IPS-NIHi11 (cell line): ENCODE measurements at places on chromosomes 6 and 20.

- no peak for DNase-seq
Observed at GRCh38 chr6:56770011-56770520, 127.4 kb upstream of the DST start.

- DNase-seq, result peak; percentile 59
Observed at GRCh38 chr6:30219244-30219643, 6.0 kb upstream of the TRIM26 start.

DNA sequence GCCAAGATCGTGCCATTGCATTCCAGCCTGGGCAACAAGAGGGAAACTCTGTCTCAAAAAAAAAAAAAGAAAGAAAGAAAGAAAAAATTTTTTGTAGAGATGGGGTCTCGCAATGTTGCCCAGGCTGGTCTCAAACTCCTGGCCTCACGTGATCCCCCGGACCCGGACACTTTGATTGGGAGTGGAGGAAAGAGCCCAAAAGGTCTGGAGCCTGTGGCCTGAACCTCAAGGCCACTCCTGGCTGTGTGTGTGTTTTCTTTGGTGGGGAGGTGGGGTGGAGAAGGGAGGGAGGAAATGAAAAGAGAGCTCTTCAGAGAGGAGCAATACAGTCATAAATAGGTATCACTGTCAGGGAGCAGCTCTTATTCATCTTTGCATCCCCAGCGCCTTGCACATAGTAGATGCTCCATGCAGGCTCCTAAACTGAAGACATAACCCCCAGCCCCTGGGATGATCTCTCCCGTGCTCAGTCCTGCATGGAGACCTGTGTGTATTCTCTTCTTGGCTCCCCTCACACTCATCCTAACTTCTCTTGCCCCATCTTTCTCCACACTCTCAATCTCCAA, 75.7 kb downstream of the FGD2 start:
- no peak for DNase-seq

DNA sequence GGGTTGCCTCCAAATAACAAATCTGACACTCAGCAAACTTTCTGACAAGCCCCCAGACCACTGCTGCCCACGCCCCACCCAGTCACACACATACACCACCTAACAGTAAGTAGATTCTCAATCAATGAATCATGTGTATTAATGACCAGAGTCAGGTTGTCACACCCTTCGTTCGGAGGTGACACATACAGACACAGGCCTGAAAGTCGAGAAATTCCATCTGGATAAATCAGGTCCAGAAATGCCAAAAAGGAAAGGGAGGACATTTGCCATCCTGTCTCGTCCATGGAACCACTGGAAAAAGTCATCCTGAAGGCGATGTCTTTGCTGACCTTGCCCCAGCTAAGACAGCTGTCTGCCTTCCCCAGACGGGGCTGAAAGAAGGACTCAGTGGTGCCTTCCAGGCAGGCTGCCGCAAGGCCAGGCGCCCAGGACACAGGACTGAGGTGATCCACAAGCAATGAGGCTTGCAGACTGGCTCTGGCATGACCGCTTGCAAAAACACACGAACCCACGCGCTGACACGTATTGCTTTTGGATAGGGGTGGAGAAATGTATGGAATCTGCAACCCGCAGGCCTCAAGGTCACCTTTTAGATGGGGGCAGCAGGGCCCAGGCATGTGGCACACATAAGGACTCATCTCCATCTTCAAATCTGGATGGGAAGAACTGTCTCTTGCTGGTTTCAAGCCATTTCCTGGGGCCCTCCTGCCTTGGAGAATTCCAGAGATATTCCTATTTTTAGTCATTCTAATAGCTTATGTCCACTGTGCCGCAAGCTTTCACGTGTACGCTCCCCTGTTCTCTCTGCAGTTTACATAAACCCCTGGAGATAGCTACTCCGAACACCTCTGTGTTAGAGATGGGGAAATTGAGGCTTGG, 9.0 kb downstream of the NFATC2 start:
- no peak for DNase-seq

GRCh38 chr6:169979873-169980432, 228.5 kb downstream of the ERMARD start:
- DNase-seq, result no peak

- no peak for DNase-seq
Observed at GRCh38 chr20:38420388-38421085, 14.6 kb downstream of the SNHG17 start.

GRCh38 chr6:123875784-123876183, 72.1 kb downstream of the NKAIN2 start:
- no peak for DNase-seq

DNA sequence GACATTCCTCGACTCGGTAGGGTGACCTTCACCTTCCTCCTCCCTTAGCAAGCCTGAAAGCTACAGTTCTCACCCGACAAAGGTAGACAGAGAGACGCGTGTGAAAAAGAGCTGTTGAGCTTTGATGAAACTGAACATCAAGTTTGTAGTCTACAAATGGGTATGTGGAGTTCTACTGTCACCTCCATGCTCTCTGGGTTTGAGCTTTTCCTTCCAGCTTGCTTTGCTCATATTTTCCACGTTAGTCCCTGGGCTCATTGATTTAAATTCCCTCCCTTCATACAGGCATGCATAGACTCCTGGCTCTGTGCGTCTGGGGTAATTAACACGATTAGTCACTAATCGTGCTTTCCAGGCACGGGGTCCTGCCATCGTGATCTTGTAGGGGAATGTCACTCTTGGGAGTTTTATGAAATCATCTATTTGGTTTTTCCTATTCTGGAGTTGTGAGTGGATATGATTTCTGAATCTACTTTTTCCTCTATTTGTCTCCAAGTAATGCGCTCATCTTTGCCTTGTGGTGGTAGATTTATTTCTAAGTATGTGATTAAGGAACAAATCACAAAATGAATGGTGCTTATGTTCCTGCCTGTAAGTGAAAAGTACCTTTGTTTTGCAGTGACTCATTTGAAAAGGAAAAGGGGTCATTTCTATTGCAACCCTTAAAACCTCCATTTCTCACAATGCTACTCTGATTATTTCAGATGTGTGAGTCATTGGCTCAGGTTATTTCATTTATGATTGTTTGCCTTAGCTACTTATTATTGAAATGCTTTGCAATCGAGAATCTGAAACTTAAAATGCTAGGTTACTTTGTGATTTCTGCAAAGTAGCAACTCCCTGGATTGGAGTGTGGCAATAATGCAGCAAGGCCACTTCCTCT, 154.6 kb downstream of the ZDHHC14 start:
- DNase-seq, result no peak

DNA sequence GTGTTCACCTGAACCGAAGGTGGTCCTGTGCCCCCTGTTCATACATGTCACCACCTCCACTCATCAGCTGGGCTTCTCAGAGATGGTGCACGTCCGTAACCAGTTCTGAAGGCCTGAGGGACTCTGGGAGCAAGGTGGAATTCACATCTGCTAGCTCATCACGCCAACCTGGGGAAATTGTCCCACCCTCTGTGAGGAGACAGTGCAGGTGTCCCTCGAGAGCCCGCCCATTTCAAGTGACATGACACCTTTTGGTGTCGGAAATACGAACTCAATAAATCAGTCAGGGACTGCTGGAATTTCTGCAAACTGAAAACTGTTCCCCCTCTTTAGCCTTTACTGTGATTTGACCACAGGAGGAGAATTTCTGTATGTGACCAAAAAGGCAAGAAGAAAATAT, 99.4 kb downstream of the SYNDIG1 start:
- DNase-seq, result no peak

GRCh38 chr6:19632786-19633185, 204.4 kb upstream of the ID4 start:
- no peak for DNase-seq

- no peak for DNase-seq
Observed at GRCh38 chr20:60261333-60261732, 303.1 kb downstream of the CDH26 start.

DNA sequence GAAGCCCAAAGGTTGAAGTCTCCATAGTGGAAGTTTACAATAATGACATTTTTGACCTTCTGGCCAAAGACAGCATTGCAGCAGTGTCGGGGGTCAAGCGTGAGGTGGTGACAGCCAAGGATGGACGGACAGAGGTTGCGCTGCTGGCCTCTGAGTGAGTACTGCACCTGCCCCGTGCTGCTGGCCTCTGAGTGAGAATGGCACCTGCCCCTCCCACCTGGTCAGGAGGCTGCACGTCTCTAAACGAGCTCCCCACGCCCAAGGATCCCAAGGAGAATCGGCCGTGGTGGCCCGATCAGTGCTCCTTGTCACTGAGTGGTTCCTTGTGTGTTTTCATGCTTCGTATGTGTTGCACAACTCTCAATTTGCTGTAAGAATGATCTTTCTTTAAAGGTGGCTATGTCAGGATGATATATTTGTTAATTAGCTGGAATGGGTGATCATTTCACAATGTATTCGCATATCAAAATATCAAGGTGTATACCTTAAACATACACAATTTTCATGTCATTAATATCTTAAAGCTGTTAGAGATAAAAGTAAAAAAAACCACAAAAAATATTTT, 40.4 kb downstream of the FRMD1 start:
- DNase-seq, result no peak

DNA sequence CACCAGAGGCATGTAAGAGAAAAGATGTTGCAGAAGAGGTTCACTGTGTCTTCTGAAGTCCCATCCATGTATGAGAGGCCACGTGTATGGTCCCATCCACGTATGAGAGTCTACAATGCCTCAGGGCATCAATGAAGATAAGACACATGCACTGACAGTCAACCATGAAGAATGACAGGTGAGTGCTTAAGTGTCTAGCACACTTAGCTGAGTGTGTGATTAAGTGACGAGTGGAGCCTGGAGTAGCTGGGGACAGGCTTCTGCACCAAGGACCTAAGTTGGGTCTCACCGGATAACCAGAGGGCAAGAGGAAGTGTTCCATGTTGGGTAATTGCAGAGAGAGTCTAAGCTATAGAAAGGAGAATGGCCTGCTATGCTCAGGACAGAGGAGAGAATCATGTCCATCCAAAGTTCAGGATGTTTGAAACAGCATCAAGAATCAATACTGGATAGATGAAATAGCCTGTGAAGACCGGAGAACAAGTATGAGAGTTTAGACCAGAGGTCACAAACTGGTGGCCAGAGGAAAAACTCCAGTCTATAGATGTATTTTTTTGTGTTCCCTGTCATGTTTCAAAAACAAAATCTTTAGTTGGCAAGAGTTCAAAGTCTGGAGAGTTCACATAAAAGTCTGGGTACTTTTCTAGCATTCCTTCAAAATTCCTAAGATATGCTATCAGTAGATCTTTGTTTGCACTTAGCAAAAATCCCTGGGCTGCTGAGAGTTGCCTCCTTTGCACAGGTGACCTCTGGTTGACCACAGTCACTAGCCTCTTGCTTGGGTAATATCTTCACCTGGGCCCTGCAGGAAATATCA, 165.8 kb downstream of the KIF16B start:
- no peak for DNase-seq

DNA sequence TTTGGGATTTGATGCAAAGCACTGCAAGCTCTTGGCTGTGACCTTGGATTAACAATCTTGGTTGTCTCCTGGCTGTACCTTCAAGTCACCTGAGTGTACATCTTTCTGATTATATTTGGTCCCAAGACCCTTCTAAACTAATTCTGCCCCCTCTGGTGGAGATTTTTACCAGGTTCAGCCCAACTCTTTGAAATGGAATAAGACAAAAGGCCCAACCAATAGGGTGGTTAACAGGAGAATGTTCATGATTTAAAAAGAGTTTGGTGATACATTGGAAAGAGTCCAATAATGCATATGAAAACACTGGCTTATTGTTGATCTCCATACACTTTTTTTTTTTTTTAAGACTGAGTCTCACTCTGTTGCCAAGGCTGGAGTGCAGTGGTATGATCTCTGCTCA, 77.5 kb upstream of the CD83 start:
- no peak for DNase-seq

DNA sequence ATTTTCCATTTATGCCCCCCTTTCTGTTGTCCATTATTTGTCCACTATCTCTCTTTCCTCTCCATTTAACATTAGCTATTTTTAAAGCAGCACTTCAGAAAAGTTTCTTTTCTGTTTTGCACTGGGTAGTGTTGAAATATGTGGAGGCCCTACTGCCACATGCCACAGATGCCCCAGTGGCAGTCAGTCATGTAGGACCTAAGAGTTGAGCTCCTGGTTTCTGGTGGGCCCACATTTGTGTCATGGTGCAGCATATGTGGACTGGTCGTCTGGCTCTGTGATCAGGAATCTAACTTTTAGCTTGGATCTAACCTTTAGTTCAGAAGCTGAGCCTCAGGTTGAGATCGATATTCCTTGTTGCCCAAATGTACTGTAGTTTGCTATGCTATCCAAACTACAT, 54.8 kb downstream of the HFE start:
- DNase-seq, result no peak

DNA sequence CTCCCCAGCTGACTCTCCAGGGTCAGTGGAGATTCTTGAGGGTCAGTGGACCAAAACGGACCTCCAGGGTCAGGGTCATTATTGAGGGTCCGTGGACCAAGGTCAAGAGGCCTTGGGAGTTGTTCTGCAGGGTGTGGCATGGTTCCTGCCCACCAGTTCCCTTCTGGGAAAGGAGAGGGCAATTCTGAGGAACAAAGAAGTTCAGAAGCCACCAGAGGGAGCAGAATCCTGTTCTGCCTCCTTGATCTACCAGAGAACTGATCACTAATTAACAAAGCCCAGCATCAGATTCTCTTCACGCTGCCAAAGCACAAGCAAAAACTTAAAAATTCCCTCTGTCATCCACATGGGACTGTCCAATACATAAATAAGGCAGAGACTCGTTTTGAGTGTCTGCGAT, 263.4 kb downstream of the DHX35 start:
- no peak for DNase-seq

DNA sequence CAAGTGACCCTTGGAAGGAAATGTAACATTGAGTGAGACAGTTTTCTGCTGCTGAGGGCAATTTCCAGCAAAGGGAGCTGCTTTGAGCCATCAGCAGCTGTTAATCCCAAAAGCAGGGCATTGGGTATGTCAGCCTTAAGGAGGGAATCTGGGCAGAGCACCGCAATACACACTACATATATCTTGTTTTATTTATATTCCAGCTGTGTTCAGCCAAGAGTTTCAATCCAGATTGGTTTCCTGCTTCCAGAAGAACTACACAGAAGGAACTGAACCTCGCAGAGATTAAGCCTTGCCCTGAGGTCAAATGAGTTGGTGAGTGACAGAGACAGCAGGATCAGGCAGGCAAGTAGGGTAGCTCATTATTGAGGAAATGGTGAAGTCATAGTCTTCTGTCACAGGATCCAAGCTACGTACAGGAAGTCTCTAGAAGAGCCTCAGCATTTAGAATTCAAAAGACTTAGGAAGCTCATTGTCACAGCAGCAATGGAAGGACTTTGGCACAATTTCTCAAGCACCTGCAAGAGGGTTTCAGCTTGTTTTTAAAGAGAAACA, 109.9 kb upstream of the HEY2 start:
- no peak for DNase-seq

GRCh38 chr20:18395544-18395943, 71.3 kb downstream of the DZANK1 start:
- DNase-seq, result no peak

GRCh38 chr6:157800420-157801237, 22.4 kb upstream of the SNX9 start:
- DNase-seq, result no peak

DNA sequence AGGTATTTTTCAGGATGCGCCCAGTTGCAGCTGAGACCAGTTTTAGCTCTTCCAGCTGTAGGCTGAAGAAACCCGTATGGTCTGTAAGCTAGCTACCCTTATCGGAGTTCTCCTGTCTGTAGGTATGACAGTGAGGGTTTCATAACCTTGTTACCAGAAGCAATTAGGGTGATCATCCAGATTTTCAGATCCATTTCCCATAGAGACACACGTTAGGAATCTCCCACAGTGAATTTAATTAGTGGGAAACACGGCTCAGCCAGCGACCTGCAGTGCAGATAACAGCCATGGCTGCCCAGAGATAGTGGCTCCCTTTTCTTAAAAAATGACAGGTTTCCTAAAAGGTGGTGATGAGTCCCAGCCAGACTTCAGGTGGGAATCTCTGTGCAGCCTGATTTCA, 111.1 kb downstream of the BTBD3 start:
- DNase-seq, result no peak
